ENCODE measurements at places on chromosomes 12 and 14.

GRCh38 chr14:79598339-79598738, 613.0 kb downstream of the DIO2 start:
- DNase-seq = no peak

- DNase-seq = no peak
Observed at GRCh38 chr12:6532927-6533652, 1.2 kb upstream of the GAPDH start.

DNA sequence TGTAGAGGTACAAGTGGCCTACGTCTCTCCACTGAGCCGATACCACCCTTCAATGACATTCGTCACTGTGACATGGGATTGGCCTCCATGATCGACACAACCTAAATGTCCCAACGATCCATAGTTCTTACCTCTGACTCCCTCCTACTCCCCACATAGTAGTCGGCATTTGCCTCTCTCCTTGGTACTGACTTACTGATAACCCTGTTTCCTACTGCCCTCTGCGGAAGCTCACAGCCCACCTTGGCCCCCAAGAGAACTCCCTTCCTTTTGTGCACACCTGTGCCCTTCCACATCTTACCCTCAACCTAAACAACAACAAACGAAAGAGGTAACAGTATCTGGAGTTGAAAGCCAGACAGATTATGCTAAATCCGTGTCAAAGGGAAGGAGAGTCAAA, 23.9 kb downstream of the VSX2 start:
- DNase-seq = no peak

DNA sequence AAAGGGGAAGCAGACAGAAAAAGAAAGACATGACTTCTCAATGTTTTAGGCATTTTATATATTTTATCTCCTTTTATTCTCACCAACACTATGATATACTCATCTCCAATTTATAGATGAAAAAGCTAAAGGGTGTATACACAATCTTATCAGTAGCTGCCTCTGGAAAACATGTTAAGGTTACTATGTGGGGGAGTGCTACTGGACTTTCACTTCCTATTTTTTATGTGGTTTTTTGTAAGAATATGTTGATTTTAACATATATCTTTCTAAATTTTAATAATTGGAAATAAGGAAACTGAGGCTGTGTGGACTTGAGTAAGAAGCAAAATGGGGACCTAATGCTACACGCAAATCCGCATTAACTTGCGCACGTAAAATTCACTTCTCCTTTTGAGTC, 99.6 kb upstream of the PDE3A start:
- DNase-seq = no peak

DNA sequence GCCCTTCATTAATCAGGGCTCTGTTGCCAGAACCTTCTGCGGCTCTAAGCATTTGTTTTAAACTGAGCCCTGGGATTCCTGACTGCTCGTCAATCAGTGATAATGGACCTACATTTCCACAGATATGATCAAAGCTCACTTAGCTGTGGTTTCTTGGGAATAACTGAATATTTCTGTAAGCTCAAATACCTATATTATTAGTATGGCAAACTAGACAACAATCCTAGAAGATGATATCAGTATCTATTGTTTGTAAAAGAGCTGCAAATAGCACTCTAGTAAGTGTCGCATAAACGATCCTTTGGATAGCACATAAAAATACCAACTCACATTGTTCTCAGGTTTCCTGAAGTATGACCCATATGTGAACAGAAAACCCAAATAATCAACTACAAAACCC, 150.4 kb downstream of the PPM1H start:
- no peak for DNase-seq

DNA sequence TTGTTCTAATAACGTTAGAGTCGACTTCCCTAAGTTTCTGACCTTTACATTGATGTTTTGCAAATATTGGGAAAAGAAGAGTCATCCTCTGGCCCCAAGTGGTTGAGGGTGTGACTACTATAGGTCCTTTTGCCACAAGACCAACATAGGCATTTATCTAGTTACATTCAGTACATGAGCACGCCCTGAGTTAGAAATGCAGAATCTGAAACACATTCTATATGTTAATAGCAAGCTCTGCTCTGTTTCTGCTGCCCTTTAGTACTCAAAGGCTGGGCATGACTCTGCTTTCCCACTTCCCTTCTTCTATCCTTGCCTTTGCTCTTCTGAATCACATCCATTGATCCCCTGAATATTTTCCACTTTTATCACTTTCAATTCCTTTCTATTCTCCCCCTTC, 115.1 kb upstream of the PTPRB start:
- DNase-seq = no peak

GRCh38 chr14:56811593-56812363, 1.5 kb upstream of the OTX2 start:
- no peak for DNase-seq

GRCh38 chr14:43085819-43086218, 1421.3 kb downstream of the FSCB start:
- DNase-seq = no peak

DNA sequence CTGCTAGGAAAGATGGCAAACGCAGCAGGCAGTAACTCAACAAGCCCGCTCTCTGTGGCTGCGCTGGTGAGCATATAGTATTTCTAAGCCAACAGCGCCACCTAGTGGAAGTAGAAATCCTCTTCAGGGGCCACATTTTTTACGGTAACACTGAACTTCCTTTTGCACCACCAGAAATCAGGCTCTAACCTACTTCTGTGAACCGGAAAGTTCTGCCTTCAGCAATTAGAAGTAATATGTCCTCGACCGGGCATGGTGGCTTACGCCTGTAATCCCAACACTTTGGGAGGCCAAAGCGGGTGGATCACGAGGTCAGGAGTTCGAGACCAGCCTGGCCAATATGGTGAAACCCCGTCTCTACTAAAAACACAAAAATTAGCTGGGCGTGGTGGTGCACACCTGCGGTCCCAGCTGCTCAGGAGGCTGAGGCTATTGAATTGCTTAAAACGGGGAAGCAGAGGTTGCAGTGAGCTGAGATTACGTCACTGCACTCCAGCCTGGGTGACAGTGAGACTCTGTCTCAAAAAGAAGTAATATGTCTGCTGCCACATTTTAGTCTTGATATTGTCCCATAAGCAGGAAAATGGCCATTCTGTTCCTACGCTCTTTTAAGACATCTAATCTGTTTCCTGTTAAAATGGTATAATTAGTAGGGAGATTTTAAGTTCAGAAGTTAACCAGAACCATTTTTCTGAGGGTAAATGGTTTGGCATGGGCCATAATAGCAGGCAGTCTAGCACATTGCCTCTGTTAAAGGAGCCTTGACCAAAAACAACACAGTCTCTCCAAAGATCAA, 26.8 kb downstream of the APOBEC1 start:
- peak; percentile 90 for DNase-seq

GRCh38 chr12:28026701-28027100, 54.2 kb upstream of the PTHLH start:
- DNase-seq = no peak

DNA sequence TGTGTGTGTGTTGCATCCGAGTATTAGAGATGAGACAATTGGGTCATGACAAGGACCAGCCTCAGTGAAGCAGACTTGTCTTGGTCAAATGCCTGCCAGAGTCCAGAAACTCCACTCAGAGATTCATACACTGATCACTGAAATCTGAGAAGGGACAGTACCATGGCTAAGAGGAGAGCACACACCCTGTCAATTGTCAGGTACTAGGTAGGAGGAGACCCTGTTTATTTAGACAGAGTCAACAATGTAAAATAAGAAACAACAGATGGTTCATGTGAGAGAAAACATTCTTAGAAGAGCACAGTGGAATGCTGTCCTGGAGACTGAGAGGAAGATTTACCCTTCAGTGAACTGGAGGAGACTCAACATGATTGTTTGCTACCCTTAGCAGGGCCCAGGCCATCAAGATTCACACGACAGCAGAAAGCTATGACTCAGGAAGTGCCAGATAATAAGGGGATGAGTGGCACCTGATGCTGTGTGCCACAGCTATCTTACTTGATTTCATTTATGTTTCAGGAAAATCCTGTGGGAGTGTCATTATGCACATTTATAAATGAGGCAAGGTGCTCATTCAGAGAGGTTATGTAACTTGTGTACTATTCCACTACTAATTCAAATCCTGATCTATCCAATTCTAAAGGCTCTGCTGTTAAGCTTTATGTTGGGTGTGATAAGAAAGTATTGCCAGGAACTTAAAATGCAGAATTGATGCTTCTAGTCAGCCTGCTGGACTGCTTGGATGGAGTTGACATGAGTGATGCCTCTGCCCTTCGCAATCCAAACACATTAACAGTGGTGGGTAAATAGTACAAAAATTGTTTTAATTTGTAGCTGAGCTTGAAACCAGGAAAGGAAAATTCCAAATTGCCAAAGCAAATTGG, 136.6 kb upstream of the NEDD1 start:
- no peak for DNase-seq

- no peak for DNase-seq
Observed at GRCh38 chr14:103879570-103880347, 32.4 kb upstream of the PPP1R13B start.

DNA sequence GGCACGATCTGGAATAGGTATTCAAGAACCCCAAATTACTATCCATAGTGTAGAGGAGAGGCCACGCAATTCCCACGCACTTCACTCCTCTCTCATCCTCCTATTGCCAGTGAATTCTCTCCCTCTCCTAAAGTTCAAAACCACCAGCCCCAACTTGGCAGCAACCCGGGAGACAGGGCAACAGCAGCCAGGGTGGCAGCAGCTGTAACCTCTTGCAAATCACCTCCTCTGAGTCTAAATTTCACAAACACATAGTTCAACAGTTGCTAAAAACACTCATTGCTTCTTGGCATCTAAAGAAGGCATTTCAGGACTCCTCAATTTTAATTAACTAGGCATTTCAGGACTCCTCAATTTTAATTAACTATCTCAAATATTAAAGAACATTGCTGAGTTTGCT, 37.7 kb upstream of the MANSC4 start:
- no peak for DNase-seq

- no peak for DNase-seq
Observed at GRCh38 chr12:32824596-32824995, 68.9 kb upstream of the YARS2 start.

GRCh38 chr14:90641168-90641567, 175.1 kb downstream of the TTC7B start:
- DNase-seq = no peak

GRCh38 chr14:76925097-76925441, 98.9 kb downstream of the LRRC74A start:
- no peak for DNase-seq

DNA sequence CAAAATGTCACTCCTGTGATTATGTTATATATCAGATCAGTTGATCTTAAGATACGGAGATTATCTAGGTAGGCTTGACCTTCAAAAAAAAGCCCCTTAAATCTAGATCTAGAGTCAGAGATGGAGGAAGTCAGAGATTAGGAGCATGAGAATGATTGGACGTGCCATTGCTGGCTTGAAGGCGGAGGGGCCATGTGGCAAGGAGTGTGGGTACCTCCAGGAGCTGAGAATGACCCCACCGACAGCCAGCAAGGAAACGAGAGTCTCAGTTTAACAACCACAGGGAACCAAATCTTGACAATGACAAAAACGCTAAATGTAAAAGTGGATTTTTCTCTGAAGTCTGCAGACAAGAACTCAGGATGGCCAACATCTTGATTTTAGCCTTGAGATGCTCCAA, 32.5 kb upstream of the MANSC4 start:
- DNase-seq = no peak

GRCh38 chr14:101194373-101195308, 291.1 kb upstream of the RTL1 start:
- DNase-seq = no peak

GRCh38 chr14:100256339-100256895, 17.5 kb downstream of the YY1 start:
- DNase-seq = no peak

DNA sequence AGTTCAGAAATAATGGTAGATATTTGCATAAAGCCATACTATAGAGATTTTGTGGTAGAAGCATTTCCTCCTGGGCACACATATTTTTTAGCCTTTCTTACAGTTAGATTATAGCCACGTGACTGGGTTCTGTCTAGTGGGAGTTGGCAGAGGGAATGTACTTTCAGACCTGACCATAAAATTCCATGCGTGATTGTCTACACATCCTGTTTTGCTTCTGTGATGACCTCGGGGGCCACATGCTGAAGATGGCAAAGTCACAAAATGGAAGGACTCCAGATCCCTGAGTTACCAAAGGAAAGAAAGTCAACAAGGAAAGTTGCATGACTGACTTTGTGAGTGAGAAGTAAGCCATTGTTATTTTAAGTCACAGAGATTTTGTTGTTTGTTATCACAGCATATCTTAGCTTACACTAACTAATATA, 14.6 kb upstream of the MIA2 start:
- no peak for DNase-seq

- DNase-seq = no peak
Observed at GRCh38 chr14:86626530-86626929, 1096.6 kb downstream of the FLRT2 start.

- no peak for DNase-seq
Observed at GRCh38 chr14:38549564-38549963, 293.7 kb upstream of the CLEC14A start.

DNA sequence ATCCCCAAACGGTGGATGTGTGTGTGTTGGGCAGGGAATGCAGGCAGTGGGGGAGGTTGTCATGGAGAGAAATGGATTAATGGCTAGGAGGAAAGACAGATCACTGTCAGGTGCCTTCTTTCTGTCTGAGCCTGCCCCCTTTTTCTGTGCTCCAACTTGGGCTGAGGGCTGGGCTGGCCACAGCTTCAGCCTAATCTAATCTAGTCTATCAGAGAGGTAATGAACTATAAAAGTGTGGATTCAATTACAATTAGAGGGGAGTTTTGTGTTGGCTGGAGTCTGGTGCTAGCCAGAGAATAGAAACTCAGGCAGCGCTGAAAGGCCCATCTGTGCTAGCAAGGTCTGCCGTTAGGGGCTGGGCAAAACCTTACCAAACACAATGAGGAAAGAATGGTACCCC, 41.2 kb downstream of the NEUROD4 start:
- no peak for DNase-seq

DNA sequence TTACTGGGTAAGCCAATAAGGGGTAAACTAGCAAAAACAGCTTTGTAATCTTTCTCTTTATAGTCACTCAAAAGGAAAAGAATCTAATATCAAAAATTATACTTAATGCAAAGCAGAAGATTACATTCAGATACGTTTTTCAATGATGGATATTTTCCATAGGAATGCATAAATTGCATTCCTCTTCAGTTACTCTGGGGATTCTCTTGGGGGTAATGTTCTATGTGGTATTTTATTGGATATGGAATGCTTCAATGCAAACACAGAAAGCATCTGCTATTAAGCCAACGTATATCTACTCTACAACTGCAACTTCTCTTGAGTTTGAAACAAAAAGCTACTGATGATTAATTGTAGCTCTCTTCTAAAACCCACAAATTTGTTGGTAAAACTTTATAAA, 106.0 kb downstream of the SLC41A2 start:
- DNase-seq = no peak

GRCh38 chr12:80935111-80935510, 2.6 kb downstream of the LIN7A start:
- no peak for DNase-seq

DNA sequence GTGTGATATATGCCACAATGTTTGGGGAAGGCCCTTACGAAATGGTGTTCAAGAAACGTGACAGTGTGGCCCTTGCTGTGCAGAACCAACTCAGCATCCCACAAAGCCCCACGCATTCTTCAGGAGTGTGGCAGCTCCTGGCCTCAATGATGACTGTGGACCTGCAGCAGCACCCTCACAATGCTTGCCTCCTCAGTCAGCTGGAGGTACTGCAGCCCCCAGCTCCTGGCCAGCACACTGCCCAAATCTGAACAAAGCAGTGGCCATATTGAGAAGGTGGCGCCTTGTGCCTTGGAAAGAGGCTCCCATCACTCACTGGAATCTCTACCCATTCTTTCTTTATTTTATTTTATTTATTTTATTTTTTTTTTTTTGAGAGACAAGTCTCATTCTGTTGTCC, 10.4 kb downstream of the POLE2 start:
- no peak for DNase-seq

Data from thymus (tissue), 14 donors.